Right ventricle myocardium superior (tissue), 1 donor: ENCODE measurements at places on chromosomes 11 and 22. TPM values are rescaled to one million over a fixed set of nuclear protein-coding genes. Genes with fewer than 3 reads are reported as not detected.

Gene CHST1
- 3.1 TPM for total RNA-seq

Gene GLB1L2
- total RNA-seq, result 0.30 TPM

Gene SLC22A8
- not detected for total RNA-seq

Gene POTEH
- not detected for total RNA-seq

Gene HEPACAM
- 0.35 TPM for total RNA-seq

Gene GAB4
- not detected for total RNA-seq

Gene RIMBP3C
- total RNA-seq, result not detected
